Right ventricle myocardium inferior (tissue), 1 donor: ENCODE measurements at places on chromosomes 11 and 22.

DNA sequence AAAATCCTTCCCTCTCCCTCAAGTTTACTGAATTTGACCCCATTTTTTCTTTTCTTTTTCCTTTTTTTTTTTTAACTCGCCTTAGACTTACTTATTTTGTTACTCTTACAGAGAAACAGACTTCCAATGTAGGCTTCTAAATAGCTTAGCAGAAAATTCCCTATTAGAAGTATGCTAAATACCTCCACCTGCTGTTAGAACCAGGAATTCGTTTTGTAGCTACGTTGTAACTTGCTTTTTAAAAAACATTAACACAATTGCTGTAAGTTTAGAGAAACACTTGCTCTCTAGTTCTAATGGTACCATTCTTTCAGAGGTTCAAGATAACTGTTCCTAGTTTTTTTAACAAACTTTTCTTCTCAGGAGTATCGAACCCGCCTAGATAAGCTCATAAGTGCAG lies 324.2 kb downstream of the DCDC1 start:
- no peak for DNase-seq

- DNase-seq, result no peak
Measured at GRCh38 chr22:49999946-50000586, 12.5 kb downstream of the IL17REL start.

DNA sequence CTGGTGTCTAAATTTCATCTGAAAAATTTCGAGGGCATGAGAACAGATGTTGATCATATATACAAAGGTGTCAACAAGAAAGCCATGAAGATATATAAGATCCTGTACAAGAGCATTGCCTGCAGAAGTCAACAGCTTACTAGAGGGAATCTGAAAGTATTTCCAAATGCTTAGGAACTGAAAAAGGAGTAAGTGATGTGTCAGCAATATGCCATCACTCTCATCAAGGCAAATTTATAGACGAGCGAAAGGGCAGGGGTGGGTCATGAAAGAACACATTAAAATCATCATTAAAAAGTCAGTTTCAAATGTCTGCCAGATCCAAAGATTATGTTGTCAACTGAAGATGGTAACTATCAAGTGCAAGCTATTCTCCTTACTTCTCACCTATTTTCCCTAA lies 1299.0 kb downstream of the LRRC4C start:
- DNase-seq, result no peak

DNA sequence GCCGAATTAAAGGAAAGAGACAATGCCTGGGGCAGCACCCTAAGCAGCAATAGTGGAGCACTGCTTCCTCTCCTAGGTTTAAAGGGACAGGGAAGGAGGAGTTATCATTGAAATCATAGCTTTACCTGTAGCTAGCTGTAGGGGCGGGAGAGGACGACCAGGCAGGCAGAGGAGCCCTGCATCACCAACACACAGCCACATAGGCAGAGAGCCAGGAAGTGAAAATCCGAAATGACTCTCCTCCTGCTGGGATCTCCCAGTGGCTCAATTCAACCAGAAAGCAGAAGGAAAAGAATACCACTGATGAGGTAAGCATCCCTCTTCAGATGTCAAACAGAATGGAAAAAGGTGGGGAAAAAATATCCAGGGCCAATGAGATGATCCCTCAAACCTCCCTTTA lies 20.4 kb downstream of the MRGPRX4 start:
- DNase-seq, result no peak
